ENCODE measurements at places on chromosomes 16 and 17. TPM values are rescaled to one million over a fixed set of nuclear protein-coding genes. Genes with fewer than 3 reads are reported as not detected.
A peak's percentile ranks its signal among the peaks of the same experiment; 100 is the strongest.

The OR4D1 gene
- 0.77 TPM for total RNA-seq

The VMP1 gene
- 194 TPM for total RNA-seq

- no peak for DNase-seq
Observed at GRCh38 chr16:8283195-8283594, 307.1 kb downstream of the TMEM114 start.

DNA sequence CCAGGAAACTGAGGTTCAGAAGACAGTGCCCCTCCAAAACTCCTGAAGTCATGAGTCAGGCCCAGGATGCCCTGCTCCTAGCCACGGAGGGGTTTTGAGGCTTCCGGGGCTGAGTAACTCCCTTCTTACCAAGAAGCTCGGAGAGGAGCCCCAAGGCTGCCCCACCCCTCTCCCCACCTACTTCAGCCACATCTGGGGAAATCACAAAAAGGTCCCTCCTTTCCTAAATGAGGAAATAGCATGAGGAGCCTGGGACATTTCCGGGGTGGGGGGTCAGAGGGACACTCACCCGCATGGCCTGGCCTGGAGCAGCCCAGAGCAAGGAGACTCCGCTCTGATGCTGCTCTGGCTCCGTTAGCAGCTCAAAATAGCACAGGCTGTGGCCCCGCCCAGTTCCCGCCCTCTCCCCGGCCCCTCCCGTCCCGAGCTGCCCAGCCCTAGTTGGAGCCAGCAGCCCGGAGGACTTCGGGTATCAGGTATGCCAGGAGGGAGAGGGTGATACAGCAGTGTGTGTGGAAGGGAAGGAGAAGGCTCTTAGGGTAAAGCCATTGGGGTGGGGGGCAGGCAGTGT, 40.1 kb downstream of the MYO18A start:
- peak; percentile 87 for DNase-seq

- no peak for DNase-seq
Observed at GRCh38 chr16:14389359-14389758, 240.7 kb downstream of the PARN start.

GRCh38 chr17:46841561-46842379, 9.6 kb upstream of the WNT9B start:
- DNase-seq = no peak

DNA sequence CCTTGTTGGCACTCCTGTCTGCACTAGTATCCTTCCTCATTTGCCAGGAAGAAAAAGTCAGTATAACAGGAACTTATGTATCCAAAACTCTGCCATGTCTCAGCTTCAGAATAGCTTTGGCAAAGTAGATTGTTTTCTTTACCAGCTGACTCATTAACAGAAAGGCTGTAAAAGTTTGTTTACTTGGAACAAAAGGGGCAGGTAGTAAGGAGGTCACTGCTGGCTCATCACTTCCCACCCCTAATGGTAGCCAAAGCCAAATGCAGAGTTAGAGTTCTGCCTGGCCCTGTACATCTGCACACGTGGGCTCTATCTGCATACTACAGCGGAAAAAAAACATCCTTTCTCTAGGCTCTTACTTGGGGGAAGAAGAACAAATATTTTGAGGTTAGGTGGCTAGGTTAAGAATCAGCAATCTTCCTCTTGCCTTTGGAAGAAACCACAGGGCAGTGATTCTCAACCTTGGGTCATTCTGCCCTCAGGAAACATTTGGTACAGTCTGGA, 90.9 kb upstream of the BCAR1 start:
- no peak for DNase-seq

DNA sequence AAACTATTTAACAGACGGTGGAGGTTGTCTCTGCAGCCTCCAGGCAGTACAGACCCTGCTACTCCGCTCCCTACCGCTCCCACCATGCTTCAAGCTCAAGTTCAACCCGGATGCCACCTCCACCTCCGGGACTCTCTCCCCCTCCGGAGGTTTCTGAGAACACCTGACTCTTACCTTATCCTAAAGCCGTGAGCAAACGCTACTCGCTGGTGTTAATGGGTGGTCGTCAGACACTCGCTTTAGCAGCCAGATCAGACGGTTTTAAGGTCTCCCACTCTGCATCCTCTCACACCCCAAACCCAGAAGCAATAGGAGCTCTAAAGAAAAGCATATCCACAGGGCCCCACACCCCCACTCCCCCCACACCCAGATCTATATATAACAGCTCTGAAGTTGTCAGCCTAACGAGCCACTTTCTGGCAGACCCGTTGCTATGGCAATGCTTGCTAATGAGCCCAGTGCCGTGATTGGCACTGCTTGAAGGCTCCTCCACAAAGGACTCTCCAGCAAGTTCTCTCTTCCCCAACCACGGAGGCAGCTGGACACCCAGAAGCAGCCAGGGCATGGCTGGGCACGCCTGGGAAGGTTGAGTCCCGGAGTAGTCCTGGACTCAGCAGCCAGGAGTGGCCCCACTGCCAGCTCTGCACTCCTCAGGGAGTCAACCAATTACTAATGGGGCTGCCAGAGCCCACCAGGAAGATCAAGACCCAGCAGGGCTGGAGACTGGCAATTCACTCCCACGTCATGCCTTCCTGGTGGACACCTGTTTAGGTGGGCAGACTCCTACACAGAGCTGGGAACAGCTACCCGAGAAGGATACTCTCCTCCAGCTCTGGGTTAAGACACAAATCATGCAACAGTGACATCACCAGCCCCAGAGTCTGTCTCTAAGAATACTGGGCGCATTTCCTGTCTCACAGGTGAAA, 121.2 kb upstream of the RCVRN start:
- no peak for DNase-seq
